ENCODE measurements at places on chromosomes 1 and 21.

DNA sequence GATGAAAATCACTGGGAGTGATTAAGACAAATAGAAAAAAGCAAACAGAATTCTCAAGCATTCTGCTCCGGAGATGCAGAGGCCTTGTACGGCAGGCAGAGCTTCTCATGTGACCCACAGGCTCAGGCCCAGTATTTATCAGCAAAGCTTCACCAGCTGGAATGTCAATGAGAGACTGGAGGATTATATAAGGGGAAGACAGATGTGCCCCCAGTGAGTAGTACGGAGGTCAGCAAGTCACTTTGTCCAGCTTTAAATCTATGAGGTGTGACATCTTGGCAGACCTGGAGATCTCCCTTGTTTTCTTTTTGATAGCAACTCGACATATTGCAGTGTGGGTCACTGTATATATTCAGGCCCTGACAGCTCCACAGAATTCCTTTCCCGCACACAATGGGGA is 106.8 kb downstream of the HHIPL2 start:
- DNase-seq, result no peak

DNA sequence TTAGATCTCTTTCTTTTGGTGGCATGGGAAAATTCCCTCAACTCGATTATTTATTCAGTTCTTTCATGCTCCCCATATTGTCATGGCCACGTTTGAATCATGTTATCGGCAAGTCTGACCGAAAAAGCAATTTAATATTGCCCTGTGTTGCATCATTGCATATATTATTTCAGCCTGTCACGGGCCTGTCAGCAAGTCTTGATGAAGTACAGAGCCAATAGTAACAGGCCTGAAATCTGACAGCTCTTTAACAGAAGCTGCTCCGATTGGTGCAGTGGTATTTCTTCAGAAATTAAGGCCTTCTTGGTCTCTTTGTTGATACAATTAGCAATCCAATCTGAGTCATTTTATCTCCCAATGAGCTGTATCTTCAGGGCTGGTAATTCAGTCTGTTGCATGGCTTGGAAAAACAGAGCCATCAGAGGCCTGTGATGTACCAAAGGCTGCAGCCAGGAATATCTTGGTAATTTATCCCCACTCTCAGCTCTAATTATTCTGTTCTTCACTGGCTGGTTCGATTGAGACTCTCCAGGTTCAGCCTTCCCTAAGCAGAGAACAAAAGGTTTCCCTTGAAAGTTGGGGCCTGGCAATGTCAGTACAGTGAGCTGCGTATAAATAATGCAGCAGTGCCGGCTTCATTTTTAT is 149.5 kb downstream of the FGGY start:
- DNase-seq, result no peak

- DNase-seq, result peak; percentile 8
Measured at GRCh38 chr1:112674986-112675727, 698 bp downstream of the MOV10 start.

DNA sequence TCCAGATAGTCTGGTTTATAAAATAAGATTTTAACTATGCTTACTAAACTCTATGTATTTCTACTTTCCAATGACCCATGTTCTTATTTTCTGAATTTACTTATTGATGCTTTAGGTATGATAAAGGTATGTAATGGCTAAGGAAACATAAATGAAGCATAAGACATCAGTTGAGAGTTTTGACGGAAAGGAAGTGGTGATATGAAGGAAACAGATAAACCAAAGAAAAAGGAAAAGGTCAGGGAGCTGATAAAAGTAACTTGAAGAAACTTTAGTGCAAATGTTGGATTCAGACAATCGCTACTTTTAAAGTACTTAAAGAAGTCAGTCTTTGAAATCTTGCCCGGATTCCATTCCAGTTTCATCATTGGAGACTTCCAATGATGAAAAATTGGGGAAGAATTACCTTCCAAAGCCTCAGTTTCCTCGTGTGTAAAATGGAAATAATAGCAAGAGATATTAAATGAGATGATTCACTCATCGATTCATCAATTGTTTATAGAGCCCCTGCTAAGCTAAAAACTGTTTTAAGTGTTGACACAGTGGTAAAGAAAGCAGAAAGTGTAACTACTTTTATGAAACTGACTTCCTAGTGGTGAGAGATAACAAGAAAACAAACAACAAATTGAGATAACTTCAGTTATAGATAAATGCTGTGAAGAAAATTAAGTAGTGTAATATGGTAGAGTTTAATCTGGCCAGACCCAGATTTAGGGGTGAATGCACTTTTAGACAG is 10.6 kb downstream of the PTPRC start:
- DNase-seq, result no peak

All from stimulated activated CD8-positive, alpha-beta memory T cell treated with anti-CD3 and anti-CD28 coated beads, Interleukin-7, amount 100 ng/mL, for 48 hours (primary cell).